Skin of body (tissue), 3 donors: ENCODE measurements at places on chromosomes 1 and 21. TPM values are rescaled to one million over a fixed set of nuclear protein-coding genes. Genes with fewer than 3 reads are reported as not detected.

GRCh38 chr1:32337855-32338636, 2.0 kb upstream of the MARCKSL1 start:
- DNase-seq, result no peak

GRCh38 chr21:45261093-45261492, 26.6 kb downstream of the POFUT2 start:
- DNase-seq, result no peak

DNA sequence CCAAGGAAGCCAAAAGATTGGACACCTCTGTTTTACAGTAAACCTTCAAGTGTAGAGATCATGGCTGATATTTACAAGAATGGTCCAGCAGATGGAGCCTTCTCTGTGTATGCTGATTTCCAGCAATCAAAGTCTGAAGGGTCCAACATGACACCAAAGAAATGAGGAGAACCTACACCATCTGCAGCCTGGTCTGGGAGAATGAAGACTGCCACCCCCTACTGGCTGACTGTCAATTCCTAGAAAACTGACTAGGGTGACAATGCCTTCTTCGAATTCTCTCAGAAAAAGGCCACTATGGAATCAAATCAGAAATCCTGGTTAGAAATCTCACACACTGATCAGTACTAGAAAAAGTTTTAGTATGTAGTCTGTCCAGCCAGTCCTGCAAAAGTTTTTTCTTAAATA, 83.3 kb downstream of the CDC42BPA start:
- peak; percentile 9 for DNase-seq

DNA sequence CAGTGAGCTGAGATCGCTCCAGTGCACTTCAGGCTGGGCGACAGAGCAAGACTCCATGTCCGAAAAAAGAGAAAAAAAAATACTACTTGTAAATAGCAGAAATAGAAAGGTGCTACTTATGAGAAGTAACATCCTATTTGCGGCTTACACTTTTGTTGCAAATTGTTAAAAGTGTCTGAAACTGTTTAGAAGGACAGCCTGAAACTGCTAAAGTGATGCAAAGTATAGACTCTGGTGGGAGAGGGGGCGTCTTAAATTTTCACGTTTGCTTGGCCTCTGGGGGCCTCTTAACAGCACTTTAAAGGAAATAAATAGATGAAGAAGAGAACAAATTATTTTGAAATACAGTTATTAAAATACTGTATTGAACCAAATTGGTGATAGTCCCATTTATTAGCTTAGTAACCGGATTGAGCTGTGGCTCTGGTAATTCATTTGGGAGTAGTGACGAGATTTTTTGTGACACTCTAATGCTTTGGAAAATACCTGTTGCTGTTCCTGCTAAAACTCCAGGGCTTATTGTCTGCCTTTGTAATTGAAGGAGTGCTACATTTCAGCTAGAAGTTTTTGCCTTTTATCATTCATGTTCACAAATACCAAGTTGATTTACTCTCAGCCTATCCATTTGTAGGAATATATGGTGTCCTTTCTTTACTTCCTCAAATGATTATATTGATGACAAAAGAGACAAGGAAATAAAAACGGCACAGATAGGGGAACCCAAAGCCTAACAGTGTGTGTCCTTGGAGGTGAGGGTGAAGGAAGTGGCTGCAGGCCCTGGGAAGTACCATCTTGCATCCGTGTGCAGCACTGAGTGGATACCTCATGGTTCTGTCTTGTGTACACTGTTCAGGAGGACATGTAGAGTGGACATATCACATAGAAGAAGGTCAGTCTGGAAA, 6.2 kb downstream of the PKNOX1 start:
- DNase-seq, result no peak

DNA sequence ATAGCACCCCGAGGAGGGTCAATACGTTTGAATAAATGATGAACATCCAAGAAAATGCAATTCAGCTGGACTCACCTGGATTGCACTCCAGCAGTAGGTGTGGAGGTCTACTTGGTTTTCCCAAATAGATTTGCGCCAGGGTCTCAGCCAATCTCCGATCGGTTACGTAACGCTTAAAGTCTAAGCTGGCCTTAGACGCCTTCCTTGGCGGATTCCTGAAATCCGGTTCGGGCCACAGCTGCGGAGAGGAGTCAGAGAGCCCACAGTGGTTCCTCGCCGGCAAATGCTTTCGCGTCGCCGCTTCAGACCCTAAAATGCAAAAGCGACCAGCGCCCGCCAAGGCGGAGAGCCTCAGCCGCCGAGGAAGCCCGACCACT, 322 bp downstream of the TFB2M start:
- DNase-seq, result no peak

DNA sequence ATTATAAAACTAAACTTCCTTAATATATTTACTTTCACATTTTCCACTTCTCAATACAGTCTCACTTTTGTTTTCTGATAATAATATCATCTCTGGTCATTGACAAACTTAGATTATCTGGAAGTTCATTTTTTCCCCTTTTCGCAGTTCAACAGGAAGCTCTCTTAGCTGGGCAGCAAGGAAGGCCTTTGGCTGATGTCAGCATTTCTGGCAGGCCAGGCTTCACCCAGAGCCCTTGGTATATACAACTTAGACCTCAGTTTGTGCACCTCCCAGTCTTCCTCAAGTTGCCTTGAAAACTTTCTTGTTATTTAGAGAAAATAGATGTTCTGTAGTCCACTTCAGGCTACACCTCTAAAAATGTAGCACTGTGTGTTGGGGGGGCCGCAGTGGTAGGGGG, 1103.6 kb downstream of the AMY1C start:
- DNase-seq, result no peak

DNA sequence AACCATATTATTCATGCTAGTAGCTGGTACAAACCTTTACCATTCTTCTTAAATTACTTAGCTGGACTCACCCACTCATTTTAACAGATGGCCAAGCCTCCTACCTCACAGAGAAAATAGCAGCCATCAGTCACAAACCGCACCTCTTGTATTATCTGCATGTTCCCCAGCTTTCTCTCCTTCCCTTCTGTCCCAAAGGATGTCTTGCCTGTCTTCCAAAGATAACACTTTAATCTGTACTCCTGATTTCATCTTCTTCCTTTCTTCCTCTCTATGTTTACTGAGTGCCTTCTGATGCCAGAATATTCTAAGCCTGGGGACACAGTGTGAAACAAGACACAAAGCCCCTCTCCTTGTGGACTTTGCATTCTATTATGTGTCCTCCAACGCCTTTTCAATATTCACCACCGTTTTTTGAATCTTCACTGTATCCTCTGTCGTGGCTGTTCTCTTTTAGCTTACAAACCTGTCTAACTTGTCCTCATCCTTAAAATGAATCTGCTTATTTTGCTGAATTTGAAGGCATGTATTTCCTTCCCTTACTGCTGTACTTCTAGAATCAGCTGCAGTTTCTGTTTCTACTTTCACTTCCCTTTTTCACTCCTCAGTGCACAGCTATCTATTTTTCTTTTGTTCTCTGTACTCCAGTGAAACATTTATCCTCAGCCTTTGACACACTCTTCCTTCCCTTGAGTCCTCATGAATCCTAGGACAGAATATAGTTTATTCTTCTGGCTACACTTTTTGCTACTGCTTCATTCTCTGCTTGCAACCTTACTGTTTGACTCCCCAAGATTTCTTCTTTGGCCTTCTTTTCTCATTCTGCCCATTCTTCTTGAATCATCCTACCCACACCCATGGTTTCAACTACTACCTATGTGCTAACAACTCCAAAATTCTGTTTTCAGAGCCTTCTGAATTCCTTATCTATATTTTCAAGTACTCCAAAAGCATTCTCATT, 216.9 kb upstream of the SAMSN1 start:
- no peak for DNase-seq

DNA sequence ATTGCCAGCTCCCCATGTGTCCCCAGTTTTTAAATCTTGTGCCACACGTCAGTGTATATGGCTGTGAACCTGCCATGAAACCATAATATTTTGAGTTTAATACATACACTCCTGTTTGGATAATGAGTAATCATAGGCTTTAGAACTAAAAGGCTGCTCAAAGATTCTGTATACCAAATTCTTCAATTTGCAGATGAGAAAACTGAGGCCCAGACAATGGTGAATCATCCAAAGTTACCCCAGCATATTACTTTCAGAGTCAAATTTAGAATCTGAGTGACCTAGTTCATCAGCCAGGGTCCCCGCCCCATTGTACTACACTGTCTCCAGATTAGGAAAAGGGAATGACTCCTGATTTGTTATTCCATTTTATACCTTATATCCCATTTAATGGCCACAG, 224.6 kb downstream of the FGGY start:
- DNase-seq, result no peak

DNA sequence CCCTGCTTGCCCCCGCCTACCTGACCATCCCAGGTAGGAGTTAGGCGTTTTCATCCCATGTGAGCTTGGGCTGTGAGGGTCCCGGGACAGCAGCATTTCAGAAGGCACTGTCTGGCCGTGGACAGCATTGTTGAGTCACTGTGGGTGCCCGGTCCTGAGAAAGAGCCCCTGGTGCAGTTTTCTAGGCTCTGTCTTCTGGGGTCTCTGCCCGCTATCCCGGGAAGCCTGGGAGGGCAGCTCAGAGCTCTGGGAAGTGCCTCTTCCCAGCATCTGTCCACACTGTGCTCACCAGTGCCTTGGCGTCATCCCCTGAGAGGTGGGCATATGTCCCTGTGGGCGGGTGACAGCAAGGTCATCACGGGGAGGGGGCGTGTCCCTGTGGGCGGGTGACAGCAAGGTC, 11.4 kb upstream of the ZNF669 start:
- no peak for DNase-seq

- peak; percentile 58 for DNase-seq
These were observed 16.8 kb downstream of the LAMC1 start for GRCh38 chr1:183039985-183040447.

DNA sequence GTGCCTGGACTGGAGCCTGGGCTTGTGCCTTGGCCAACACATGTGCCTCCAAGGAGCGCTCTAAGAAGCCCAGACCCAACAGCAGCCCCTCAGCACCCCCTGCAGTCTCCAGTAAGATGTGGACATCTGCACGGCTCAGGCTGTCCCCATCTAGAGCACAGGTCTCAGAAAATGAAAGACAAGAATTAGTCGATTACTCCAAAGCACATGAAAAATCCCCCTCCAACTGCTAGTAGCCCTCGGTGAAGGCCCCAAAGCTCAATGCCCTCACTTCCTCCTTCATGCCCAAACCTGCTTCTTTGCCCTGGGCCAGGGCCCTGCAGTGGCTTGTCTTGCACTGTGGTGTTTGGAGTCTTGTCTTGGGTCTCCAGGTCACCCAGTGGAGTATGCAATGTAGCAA, 21.9 kb upstream of the ERO1B start:
- no peak for DNase-seq

The ANXA9 gene
- total RNA-seq, result 4.7 TPM

The SPRR2A gene
- total RNA-seq, result 1.6 TPM

The STPG1 gene
- 2.7 TPM for total RNA-seq

The FCMR gene
- total RNA-seq, result 0.69 TPM
